ENCODE measurements at places on chromosomes 3 and 15.

GRCh38 chr3:136989781-136990524 is 32.2 kb downstream of the IL20RB start:
- DNase-seq: no peak

- DNase-seq: no peak
Measured at GRCh38 chr15:81962482-81962881, 83.3 kb downstream of the MEX3B start.

DNA sequence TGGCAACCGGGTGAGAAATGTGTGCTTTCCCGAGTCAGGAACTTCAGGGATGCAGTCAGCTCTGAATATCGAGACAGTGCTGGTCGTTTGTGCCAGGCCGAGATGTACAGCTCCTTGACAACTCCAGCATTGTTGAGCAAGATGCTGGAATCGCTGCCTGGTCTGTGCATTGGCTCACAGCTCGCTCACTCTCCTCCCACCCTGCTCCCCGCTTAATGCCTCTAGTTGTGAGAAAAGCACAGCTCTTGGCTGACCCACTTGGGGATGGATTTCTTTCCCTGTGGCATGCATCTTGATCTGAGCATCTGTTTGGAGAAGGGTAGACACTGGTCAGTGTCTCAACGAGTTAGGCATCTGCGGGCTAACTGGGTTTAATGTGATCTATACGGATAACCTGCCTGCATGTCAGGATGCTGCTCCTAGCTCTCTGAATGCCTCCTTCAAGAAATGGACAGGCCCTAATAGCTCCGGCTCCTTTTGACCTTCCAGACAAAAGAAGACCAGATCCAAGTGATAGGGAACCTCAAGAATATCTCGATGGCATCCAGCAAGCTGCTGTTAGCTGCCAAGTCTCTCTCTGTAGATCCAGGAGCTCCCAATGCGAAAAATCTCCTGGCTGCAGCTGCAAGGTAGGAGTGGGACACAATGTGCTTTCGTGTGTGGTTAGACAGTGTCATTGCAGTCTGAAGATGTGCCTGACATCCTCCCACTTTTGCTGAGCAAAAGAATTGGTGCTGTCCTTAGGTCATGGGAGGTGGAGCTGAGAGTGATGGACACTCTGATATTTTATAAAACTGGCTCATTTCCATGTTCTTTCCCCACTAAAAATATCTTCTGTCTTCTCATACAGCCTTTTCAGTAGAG is 302.2 kb upstream of the TPM1 start:
- DNase-seq: no peak

DNA sequence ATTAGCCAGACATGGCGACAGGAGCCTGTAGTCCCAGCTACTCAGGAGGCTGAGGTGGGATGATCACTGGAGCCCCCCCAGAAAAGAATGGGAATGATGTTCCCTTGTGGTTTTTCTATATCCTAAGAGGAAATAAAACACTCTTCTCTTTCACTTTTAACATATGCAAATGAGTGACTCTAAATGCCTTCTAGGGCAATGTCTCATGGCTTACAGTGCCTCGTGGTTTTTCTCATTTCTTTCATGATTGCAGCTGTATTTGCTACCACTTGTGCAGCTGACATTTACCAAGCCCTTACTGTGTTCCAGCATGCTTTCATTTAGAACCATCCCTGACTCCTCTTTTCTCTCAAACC is 26.4 kb downstream of the STOML1 start:
- no peak for DNase-seq

GRCh38 chr3:9746330-9746729 is 3.4 kb upstream of the OGG1 start:
- DNase-seq: peak; percentile 82

GRCh38 chr3:126746395-126747177 is 42.5 kb downstream of the CHCHD6 start:
- DNase-seq: peak; percentile 12

DNA sequence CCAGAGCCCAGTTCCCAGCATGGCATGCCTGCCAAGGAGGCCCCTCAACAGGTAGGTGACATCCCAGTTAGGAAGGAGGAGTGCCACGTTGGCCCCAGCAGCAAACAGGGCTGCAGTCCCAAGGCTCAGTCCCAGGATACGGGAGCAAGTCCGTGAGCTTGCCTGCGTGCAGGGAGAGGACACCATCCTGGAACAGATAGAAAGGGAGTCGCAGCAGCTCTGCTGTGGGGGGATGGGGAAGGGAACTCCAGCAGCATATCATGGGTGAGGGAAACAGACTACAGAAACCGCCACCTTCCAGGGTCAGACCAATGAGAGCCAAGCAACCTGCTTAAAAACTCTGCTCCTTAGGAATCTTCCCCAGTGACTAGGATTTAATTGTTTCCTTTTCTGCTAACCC is 9.4 kb upstream of the DYNLT2B start:
- DNase-seq: no peak

DNA sequence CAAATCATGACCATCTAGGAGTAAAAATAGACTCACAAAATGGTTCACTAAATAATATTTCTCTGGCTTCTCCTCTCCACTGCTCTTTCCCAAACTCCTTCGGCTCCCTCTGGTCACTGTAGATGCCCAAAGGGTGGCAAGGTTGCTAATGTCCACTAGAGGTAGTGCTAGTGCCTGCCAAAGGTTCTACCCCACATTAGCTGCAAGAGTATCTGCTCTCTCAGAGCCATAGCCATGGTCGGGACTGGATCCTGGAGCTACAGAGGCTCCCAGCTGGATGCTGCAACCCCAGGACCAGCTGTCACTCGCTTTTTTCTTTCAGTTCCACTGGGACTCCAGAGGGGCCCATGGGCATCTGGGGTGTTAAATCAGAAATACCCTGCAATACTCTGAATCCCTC is 8.5 kb downstream of the HTR3D start:
- DNase-seq: no peak

- peak; percentile 87 for DNase-seq
Measured at GRCh38 chr3:9715764-9716437, 12.3 kb downstream of the CPNE9 start.

DNA sequence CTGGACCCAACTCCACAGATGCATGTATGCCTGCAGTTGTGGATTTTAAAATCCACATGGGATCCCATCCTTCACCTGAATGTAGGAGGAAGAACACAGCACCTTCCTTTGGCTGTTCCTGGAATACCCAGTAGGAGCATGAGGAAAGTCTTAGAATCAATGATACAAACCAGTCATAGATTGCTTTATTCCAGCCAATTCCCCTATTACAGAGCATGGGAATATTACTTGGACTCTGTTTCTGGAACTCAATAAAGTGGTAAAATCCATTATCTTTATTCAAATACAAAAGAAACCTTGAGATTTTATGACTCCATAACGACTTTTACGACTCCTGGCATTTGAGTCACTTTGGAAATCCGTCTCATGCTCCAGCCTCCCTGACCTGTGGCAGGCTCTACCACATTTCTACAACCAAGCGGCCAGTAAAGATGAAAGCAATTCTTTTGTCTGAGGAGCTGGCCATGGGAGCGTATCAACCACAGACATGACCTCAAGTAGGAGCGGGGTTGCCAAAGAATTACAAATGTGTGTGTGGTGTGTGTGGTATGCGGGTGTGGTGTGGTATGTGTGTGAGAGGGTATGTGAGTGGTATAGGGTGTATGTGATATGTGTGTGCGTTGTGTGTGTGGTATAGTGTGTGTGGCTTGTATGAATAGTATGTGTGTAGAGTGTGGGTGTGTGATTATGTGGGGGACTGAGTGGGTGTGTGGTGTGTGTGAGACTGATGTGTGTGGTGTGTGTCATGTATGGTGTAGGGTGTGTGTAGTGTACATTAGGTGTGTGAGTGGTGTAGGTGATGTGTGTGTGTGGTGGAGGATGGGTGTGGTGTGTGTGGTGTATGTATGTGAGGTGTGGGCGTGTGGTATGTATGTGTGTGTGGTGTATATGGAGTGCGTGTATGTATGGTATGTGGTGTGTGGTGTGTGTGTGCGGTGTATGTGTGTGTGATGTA is 40.0 kb downstream of the ARRDC4 start:
- no peak for DNase-seq

DNA sequence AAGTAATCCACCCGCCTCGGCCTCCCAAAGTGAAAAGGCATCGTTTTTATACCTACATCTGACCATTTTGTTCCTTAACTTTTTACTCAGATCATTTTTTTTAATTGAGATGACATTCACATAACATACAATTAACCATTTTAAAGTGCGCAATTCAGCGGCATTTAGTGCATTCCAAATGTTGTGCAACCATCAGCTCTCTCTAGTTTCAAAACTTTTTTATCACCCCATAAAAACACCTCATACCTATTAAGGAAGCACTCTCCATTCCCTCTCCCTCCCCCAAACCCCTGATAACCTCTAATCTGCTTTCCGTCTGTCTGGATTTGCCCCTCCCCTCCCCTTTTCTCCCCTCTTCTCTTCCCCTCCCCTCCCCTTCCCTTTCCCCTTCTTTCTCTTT is 310.1 kb downstream of the UACA start:
- DNase-seq: no peak

GRCh38 chr15:47542312-47542989 is 174.9 kb upstream of the SEMA6D start:
- no peak for DNase-seq

- no peak for DNase-seq
Measured at GRCh38 chr3:194328053-194328657, 23.0 kb downstream of the CPN2 start.

GRCh38 chr3:117133066-117133465 is 423.5 kb downstream of the TUSC7 start:
- no peak for DNase-seq

DNA sequence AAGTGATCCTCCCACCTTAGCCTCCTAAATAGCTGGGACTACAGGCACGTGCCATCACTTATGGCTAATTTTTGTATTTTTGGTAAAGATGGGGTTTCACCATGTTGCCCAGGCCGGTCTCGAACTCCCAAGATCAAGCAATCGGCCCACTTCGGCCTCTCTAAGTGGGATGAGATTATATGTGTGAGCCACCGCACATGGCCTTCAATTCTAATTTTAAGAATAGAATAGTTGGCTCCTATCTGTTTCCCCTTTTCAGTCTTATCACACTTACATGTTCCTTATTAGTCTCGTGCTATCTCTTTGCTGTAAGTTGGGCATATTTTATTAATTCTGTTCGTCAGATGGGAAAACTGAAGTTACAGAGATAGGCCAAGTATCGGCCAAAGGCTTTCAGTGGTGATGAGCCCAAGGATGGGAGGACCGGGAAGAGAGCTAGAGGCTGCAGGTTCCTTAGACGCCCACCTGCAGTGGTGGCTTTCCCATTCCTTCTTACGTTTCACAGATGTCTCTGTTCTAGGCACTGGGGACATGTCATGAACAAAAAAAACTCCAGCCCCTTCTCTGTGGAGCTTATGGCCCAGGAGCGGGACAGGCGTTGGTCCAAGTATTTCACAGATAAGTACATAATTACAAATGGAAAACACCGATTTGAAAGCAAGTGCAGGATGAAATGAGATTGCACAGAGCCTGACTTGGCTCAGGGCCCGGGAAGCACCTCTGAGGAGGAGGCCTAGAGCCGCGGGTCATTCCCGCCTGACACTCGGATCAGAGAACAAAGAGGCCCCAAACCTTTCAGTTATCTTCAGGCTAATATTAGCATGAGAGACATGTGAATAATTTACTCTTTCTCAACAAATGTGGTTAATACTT is 91.1 kb upstream of the KLF13 start:
- no peak for DNase-seq

DNA sequence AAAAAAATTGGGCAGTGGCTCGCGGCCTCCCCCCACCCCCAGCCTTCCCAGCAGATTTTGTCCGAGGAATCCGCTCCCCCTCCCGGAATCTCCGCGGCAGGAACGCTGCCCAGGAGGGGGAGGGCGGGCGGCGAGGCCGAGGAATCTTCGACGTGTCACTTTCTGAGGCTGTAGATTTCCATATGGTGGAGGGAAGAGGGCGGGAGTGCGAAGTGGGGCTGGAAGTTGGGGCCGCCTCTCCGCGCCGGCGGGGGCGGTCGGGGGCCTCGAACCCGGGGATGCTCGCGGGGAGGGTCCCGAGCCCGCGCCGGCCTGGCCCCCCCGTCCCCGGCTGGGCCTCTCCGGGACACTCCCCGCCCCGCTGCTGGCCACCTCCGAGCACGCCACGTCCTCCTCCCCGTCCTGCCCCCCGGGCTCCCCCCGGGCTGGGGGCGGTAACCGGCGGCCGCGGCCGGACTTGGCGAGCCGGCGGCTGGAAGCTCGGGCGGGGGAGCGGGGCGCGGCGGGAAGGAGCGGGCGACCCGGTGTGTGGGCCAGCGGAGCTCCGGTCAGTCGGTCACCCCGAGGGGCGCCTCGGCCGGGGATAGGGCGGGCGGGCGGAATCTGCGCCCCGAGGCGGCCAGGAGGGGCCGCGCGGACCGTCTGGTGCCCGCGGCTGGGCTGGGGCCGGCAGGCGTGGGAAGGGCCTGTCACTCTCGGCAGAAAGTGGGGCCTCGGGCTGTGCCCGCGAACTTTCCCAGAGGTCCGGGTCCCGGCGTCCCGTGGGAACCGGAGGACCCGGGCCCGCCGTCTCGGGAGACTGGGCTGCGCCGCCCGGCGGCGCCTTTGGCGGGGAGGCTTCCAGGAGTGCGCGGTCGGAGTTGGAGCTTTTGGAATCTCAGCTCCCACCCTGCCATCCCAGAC is 951 bp downstream of the FNDC3B start:
- DNase-seq: peak; percentile 66

DNA sequence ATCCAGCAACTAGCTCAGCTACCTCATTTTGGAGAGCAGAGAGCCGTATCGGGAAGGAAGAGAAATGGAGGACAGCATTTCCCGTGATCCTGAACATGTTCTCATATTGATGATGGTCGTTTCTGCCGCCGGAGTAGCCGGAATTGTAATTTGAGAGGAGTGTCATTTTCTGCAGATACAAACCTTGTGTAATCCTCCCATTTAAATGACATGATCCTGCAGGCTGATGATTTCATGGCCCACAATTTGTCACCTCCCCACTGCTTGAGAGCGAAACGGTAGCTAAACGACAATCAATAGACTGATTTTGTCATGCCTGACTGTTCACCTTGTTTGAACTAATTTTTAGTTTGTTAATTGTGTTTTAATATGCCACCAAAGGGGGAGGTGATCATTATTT is 126.5 kb upstream of the CNTN6 start:
- DNase-seq: no peak

DNA sequence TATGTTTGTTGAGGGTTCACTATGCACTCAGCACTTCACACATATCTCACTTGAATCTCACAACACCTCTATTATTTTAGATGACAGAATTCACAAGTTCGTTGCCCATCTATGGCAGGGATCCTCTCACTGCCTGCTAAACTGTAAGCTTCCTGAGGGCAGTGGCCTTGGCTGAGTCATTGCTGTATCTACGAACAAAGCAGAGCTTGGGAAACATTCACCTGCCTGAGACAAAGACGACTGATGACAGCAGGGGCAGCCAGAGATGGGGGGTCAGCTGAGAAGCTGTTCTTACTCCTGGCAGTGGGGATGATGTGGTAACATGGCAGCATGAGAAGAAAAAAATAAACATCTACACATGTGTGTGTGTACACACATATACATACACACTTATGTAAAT is 125.5 kb upstream of the NMNAT3 start:
- no peak for DNase-seq

- DNase-seq: no peak
Measured at GRCh38 chr3:57226176-57226575, 1.4 kb upstream of the APPL1 start.

- no peak for DNase-seq
Measured at GRCh38 chr15:85401108-85401774, 20.8 kb downstream of the AKAP13 start.

GRCh38 chr3:99498550-99499234 is 139.7 kb upstream of the COL8A1 start:
- DNase-seq: no peak
